ENCODE measurements at places on chromosomes 13 and 19.

- no peak for DNase-seq
These were observed 33.6 kb downstream of the ADPRHL1 start for GRCh38 chr13:113419531-113420193.

DNA sequence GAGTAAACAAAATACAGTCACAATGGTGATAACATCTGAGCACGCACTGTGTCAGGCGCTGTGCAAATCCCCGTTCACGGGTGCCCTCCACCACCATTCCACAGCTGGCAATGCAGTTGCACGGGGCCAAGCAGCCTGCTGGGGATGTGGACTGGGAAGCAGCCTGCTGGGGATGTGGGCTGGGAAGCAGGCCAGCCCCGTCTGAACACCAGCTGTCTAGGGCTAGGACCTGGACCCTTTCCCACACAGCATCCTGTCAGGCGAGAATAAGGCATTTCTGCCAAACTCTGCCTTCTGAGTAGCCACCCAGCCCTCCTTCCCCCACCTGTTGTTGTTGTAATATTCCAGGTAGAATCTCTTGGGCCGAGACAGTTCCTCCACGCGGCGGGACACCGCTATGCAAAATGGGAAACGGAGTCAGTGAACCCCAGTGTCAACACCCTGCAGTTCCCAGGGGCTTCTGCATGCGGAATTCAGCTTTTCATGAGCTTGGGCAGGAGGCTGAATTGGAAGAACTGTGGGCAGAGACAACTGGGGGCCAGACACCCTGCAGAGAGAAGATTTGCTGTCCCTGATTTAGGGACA is 27.8 kb upstream of the MIER2 start:
- peak; percentile 47 for DNase-seq

DNA sequence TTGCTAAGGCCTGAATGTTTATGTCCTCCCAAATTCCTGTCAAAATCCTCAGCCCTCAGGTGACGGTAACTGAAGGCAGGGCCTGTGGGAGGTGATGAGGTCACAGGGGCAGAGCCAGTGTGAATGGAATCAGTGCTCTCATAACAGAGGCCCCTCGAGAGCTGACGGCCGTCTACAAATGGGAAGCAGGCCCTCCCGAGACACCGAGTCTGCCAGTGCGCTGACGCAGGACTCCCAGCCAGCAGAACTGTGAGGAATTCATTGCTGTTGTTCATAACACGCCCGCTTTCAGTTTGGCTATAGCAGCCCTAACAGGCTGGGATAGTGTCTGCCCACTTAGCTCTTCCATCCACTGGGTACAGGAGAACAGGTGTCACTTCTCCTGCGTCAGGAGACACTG is 41.2 kb downstream of the CARS2 start:
- no peak for DNase-seq

DNA sequence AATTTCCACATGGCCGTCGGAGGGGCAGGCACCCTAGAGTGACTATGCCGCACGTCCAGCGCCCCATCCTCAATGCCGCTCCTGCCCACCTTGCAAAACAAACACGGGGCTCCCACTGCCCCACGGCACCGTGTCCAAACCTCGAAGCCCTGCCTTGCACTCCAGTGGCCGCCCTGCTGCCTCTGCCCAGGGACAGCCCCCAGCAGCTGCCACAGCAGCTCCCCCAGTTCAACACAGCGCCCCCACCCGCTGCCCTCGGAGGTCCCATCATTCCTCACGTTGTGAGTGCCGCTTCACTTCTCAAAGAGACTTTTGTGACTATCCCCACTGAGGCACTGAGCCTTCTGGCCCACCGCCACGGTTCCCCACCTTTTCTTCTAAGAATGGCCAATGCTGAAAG is 22.3 kb upstream of the TMEM160 start:
- no peak for DNase-seq

- DNase-seq, result no peak
These were observed 127.5 kb downstream of the SIPA1L3 start for GRCh38 chr19:38034492-38034860.

DNA sequence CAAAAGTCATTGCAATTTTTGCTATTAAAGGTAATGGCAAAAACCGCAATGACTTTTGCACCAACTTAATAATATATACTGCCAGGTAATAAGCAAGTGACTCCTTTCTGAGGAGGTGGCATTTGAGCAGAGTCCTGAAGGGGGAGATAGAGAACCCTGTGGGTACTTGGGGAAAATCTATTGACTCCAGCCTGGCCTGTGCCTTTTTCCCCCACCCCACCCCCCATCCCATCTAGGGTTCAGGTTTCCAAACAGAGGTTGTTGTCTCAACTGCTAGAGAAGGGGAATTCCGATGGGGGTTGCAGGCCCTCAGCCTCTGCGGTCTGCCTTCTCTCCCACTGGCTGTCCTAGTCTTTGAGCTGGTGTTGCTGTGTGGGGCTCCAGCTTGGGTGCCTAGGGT is 11.5 kb downstream of the S1PR2 start:
- no peak for DNase-seq

- no peak for DNase-seq
These were observed 11.3 kb upstream of the UBL3 start for GRCh38 chr13:29861694-29862110.

GRCh38 chr13:75804054-75804453 is 167.9 kb downstream of the LMO7 start:
- DNase-seq, result peak; percentile 29

DNA sequence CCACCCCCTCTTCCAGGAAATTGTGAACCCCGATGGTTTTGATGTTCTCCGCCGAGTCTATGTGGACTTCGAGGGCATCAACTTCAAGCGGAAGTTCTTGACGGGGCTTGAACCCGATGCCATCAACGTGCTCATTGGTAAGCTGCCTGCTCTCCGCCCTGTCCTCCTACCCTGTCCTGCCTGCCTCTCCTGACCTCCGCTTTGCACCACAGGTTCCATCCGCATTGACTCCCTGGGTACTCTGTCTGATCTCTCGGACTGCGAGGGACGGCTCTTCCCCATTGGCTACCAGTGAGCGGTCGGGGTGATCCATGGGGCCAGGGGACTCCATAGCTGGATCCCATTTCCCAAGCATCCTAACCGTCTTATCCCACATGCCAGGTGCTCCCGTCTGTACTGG is 11.9 kb downstream of the IGFLR1 start:
- no peak for DNase-seq

DNA sequence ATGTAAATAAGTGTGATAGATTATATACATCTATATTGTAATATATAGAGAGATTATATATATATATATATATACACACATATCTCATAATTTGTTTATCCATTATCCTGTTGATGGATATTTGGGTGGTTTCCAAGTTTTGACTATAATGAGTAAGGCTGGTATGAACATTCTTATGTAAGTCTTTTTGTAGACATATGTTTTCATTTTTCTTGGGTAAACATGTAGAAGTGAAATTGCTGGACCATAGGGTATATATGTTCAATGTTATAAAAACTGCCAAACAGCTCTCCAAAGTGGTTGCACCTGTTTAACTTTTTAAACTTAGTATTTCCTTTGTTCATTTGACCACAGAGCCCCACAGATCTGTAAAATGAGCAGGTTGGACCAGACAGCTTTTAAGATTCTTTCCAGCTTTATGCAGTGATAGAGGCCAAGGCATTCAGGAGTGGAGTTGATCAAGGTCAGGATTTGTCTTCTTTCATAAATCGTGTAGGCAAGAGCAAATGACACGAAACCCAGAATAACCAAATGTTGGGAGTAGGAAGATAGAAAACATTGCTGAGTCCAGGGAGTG is 21.7 kb upstream of the KATNAL1 start:
- no peak for DNase-seq

DNA sequence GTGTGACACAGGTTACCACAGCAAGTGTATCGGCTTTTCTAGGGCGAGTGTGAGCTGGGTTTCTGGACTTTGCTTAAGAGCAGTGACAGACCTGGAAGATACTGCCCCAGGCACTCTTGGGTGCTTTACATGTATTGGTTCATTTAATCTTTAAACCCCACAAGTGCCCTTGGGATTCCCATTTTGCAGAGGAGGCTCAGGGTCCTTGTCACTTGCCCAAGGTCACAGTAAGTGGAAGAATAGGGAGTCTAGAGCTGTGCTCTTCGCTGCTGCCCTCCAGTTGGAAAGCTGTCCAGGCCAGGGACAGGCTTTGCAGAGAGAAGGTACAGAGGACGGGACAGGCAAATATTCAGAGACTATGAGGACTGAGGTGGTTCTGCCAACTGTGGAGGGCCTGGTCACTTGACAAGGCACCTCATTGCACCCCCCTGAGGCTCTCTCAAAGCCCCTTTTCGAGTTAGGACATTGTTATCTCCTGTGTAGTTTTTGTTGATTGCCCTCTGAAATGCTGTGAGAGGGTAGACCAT is 42.4 kb downstream of the BBC3 start:
- no peak for DNase-seq

- DNase-seq, result no peak
These were observed 172.9 kb downstream of the UGGT2 start for GRCh38 chr13:95880331-95880730.

- peak; percentile 44 for DNase-seq
These were observed 12.6 kb downstream of the CD37 start for GRCh38 chr19:49347835-49348234.

- peak; percentile 9 for DNase-seq
These were observed 116.2 kb upstream of the FNDC3A start for GRCh38 chr13:48859272-48860105.

- peak; percentile 22 for DNase-seq
These were observed 536 bp downstream of the UBA2 start for GRCh38 chr19:34428549-34429285.

- peak; percentile 98 for DNase-seq
These were observed 5.6 kb upstream of the LSM4 start for GRCh38 chr19:18328340-18329034.

DNA sequence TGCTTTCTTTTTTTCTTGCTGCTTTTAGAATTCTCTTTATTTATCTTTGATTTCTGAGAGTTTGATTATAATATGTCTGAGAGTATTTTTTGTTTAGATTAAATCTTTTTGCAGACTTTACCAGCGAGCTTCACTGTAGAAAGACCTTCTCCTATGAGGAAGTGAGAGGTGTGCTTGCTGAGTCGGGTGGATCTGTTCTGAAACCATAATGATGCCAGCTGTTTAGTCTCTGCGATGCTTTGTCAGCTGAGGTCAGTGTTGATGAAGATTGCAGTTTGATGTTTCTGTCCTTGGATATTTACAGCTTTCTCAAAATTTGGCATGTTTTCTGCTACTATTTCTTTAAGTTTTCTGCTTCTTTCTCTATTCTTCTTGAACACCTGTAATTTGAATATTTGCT is 309.1 kb upstream of the SLITRK6 start:
- no peak for DNase-seq

GRCh38 chr19:43966079-43966694 is 15.2 kb downstream of the ZNF221 start:
- no peak for DNase-seq

DNA sequence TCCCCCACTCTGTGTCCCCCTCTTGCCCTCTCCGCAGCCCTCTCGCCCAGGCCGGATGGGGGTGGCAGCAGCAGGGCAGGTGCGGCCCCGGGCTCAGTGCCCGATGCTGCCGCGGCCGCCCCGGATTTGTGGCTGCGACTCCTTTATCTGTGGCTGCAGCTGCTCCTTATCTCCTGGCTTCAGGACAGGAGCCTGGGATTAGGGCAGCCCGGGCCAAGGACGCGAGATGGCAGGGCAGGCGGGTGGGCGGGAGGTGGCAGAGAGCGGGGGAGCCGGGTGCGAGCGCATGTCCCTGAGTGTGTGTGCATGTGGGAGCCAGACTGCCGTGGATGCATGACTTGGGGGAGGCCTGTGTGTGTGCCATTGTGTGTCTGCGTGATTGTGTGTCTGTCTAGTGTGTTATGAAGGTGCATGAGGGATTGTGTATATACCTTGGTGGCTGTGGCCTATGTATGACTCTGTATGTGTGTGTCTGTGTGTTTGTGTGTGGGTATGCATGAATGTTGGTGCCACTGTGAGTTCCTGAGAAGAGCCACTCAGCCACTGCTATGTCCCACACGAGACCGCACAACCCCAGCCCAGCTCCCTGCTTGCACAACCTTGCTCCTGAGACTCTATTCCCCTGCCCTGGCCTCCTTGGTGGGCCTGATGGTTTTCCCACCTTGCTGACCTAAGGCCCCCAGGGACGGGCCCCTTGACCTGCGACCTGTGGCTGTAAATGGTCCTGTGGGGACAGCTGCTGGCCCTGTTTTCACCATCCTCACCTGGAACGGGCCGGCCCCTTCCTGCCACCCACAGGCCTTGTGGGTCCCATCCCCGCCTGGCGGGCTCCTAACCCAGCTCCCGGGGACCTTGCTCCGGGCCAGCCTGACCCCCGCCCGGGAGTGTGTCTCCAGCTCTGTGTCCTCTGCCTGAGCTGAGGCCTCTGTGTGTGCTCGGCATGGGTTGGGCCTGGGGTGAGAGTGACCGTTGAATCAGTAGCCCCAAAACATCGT is 5.3 kb upstream of the NRTN start:
- no peak for DNase-seq

- no peak for DNase-seq
These were observed 7.3 kb downstream of the URAD start for GRCh38 chr13:27981006-27981708.

GRCh38 chr19:40154121-40154680 is 37.0 kb upstream of the MAP3K10 start:
- DNase-seq, result no peak

DNA sequence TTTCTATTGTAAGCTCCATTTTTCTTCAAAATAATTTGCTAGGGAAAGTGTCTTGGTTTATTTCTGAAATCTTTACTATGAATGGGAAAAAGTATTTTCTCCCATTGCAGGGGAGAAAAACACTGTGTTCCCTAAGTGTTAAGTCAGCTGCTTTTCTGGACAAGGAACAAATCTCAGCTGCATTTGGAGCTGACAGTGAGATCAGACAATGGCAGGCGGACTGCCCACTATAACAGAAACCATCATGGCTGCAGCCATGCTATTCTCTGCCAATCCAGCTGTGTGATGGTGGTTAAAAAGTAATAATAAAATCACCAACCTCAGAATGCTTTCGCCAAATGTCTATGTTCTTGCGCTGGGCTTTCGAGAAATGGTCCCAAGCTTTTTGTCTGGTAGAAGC is 302.7 kb downstream of the DNAJC15 start:
- DNase-seq, result peak; percentile 74

- DNase-seq, result no peak
These were observed 767.7 kb downstream of the LIG4 start for GRCh38 chr13:107447591-107447990.

DNA sequence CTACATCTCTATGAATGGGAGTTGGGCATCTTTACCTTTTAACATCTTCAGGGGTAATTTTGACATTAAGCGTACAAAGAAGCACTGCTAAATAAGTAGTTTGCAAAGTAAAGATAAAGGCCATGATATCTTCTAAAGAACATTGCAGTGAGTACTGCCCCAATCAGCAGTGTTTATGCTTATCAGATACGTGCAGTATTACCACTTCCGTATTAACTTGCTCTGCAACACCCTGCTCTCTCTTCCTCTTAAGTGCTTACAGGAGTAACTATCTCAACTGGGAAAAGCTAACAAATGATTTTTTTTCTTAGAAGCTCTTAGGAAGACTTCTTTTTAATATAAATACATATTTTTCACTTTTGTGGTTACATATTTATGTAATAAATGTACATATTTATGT is 793.7 kb upstream of the SLC10A2 start:
- DNase-seq, result no peak

GRCh38 chr13:31469377-31469776 is 269.6 kb downstream of the B3GLCT start:
- DNase-seq, result no peak

GRCh38 chr13:48234566-48235340 is 1.7 kb downstream of the ITM2B start:
- DNase-seq, result no peak

GRCh38 chr13:44854313-44855060 is 134.8 kb downstream of the NUFIP1 start:
- DNase-seq, result peak; percentile 10
